Effector CD8-positive, alpha-beta T cell (primary cell): ENCODE measurements at places on chromosomes 3 and 15.

DNA sequence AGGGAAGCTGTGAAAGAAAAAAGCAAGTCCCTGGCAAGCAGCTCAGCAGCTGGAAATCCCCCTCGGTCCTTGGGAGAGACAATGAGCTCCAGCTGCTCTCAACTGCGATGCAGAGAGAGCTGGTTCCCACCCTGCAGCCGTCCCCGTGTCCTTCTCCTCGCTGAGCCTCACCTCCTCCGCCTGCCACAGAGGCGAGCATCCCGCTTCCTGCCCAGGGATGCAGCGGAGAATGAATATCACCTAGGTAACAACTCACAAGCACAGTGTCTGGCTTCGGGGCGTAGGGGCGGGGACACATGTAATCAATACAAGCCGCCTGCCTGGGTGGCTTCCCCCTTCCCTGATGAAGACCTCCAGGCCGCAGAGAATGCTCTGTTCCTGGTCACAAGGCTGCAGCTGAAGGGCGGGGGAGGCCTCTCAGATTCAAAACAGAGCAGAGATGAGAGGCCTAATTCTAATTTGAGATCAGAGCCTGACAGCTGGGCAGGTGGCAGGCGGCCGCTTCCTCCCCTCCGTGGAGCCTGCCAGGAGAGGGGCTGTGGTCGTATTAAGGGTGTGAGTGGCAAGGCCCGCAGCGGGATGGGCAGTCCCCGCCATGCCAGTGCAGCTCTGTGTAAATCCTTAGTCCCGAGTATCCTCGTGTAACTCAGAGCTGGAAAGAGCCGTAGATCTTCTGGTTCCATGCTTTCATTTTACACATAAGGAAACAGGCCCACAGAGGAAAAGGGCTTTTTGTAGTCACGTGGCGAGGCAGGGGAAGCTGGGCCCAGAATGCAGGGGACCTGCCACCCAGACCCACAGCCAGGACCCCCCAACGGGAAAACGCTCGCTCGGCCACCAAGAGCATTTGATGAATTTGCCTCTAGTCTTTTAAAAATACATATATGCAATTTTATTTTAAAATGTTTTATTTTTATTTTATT, 24.3 kb downstream of the ZDHHC19 start:
- DNase-seq: no peak

DNA sequence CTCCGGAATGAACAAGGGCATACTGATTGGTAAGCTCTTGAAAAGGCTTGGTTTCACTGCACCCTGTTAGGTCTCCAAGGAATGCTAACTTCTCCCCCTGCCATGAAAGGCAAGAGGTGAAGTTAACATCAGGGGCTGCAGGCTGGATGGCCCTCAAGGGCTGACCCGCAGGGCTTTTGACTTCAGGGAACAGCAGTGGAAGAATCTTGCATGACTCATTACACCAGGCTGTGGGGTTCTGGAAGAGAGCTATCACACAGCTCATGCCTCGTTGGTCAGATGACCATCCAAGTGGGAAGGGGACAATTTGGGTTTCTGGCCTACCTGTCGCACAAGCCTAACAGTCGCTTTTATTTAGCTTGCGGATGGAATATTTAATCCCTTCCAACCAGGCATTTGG, 23.6 kb upstream of the ATG7 start:
- DNase-seq: no peak

GRCh38 chr3:186097663-186098451, 11.0 kb downstream of the ETV5 start:
- no peak for DNase-seq

- no peak for DNase-seq
Observed at GRCh38 chr3:179732661-179733348, 80.0 kb downstream of the USP13 start.

DNA sequence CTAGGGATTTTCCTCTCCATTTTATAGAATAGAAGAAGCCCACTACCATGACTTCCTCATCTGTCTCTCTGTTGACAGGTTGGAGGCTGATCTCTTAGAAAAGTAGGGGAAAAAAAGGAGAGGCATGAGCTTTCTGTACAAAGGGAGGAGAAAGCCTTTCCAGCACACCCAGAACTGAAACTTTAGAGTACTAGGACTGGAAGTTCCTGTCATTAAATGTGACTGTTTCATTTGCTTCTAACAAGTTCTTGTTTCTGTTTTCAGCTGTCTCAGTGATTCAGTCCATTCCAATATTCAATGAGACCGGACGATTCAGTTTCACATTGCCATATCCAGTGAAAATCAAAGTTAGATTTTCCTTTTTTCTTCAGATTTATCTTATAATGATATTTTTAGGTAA, 39.0 kb downstream of the INTS14 start:
- no peak for DNase-seq

GRCh38 chr15:40335938-40336743, 4.6 kb downstream of the CCDC9B start:
- no peak for DNase-seq
